Bladder microvascular endothelial cell (primary cell): ENCODE measurements at places on chromosomes 16 and 17. TPM values are rescaled to one million over a fixed set of nuclear protein-coding genes. Genes with fewer than 3 reads are reported as not detected.

The CCL7 gene
- 0.38 TPM in 1 of 2 replicates, not detected in the other for total RNA-seq

The TBC1D3K gene
- not detected in 2 replicates for total RNA-seq

The MYCBPAP gene
- total RNA-seq, result 0.16 and 0.69 TPM in 2 replicates

The RASL10B gene
- total RNA-seq, result 0.57 TPM in 1 of 2 replicates, not detected in the other

The SYCE1L gene
- 2.1 and 5.0 TPM in 2 replicates for total RNA-seq

The LYRM9 gene
- 2.6 and 3.7 TPM in 2 replicates for total RNA-seq

The CPHXL2 gene
- total RNA-seq, result not detected in 2 replicates

The VPS4A gene
- total RNA-seq, result 28.5 and 32.3 TPM in 2 replicates

The SLC35G6 gene
- not detected in 2 replicates for total RNA-seq

The WNT9B gene
- not detected in 2 replicates for total RNA-seq

The GJD3 gene
- 0.49 and 1.6 TPM in 2 replicates for total RNA-seq

The MYH11 gene
- 0.32 TPM in 1 of 2 replicates, not detected in the other for total RNA-seq

The FDXR gene
- total RNA-seq, result 40.8 and 49.1 TPM in 2 replicates

The NIP7 gene
- 18.8 and 25.0 TPM in 2 replicates for total RNA-seq

The SLC12A3 gene
- not detected in 2 replicates for total RNA-seq

The ARL17A gene
- 1.9 and 7.2 TPM in 2 replicates for total RNA-seq
